ENCODE measurements at places on chromosomes 4 and X.

DNA sequence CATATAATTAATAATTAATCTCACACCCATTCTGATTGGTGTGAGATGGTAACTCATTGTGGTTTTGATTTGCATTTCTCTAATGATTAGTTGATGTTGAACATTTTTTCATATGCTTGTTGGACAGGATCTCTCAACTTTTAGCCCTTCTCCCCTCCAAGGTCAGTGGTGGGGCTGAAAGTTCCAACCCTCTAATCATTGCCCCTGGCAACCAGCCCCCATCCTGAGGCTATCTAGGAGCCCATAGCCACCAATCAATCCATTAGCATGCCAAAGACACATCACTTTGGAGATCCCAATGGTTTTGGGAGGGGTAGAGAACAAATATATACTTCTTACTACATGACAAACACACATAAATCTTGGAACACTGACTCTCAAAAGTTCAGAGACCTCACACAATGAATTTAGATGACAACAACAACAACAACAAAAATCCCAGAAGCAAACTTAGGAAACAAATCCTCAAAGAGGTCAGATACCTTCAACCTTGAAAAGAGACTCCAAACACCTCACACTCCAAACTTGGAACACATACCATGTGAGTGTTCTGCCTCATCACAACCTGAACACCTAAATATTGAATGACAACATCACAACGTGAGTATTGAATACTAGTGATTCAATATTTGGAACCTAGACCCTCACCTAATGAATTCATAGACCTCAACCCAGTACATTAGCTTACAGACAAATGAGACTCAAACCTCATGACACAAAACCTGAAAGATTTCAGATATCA, 19.0 kb upstream of the PAGE4 start:
- DNase-seq: no peak

- DNase-seq: peak; percentile 94
Measured at GRCh38 chr4:80184053-80184824, 13.1 kb upstream of the PRDM8 start.

DNA sequence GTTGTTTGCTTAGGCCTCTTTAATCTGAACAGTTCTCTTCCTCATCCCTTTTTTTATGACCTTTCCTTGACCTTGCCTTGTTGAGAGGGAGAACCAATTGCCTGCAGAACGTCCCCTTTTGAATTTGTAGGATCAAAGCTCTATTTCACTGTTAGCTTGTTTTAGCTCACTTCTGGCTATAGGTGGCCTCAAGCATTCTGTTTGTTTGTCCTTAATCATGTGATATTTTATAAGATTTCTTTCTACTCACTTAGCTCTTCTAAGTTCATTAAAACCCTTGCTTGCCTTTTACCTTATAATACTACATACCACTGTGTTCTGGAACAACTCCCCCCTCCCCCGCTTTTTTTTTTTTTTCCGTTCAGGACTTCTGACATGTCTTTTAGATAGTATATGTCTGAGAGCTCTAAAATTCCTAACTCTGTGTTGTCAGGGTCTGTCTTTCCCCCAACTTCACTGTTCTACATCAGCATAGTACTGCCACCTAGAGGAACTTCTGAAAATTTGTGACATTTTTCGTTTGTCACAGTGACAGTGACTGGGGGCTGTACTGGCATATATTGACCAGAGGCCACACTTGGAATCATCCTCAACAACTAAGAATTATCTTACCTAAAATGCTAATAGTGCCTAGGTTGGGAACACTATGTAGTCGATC, 128.5 kb downstream of the LARP7 start:
- no peak for DNase-seq

DNA sequence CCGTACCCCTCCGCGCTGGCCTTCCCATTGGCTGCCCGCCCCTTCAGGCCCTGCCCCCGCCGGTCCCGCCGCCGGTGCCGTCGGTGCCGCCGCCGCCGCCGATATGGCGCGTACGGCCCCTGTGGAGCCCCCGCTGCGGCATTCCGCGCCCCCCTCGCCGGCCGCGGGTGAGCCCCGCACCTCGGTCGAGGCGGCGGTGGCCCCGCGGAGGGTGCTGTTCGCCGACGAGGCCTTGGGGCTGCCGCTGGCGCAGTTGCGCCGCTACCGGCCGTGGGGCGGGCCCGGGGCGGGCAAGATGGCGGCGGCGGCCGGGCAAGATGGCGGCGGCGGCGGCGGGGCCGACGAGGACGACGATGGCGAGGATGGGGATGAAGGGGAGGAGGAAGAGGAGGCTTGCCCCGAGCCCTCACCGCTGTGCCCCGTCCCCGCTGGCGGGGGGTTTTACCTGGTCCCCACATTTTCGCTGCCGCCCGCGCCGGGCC, at the start of gene PPP1R3F:
PPP1R3F (plus strand) TSS at position 27 of the 482 bp plus-strand sequence; CDS start at position 104, 77 bp downstream.
- DNase-seq: no peak

- DNase-seq: no peak
Measured at GRCh38 chrX:115047181-115047580, 29.8 kb upstream of the IL13RA2 start.

GRCh38 chr4:189533603-189534002, 407.1 kb upstream of the FRG1 start:
- no peak for DNase-seq

GRCh38 chr4:128776794-128777216, 32.7 kb upstream of the JADE1 start:
- no peak for DNase-seq

GRCh38 chrX:13201605-13202219, 118.1 kb downstream of the ATXN3L start:
- DNase-seq: no peak

- DNase-seq: no peak
Measured at GRCh38 chrX:75096331-75096730, 59.8 kb downstream of the ABCB7 start.

GRCh38 chr4:174248407-174248806, 35.1 kb downstream of the FBXO8 start:
- DNase-seq: no peak

- DNase-seq: no peak
Measured at GRCh38 chr4:104493081-104493831, 1.4 kb downstream of the CXXC4 start.

DNA sequence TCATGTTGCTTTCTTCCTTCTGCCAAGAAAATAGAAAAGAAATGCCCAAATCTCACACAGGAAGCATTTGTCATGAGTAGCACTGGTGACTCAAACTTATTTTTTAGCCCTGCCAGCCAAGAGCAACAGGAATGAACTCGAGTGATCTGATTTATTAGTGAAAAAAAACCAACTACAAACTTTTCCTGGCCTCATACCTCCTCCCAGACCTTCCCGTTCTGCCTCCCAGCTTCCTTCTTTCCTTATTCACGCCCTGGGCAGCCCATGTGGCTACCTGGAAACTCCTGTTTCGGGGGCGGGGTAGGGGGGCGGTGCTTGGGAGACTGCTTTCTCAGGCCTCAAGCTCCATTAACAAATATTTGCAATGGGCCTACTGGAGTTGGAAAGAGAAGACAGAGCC, 178.5 kb downstream of the NHS start:
- no peak for DNase-seq

GRCh38 chrX:45485719-45486118, 285.0 kb upstream of the DIPK2B start:
- DNase-seq: no peak

- no peak for DNase-seq
Measured at GRCh38 chr4:172838943-172839342, 329.7 kb upstream of the GALNT7 start.

DNA sequence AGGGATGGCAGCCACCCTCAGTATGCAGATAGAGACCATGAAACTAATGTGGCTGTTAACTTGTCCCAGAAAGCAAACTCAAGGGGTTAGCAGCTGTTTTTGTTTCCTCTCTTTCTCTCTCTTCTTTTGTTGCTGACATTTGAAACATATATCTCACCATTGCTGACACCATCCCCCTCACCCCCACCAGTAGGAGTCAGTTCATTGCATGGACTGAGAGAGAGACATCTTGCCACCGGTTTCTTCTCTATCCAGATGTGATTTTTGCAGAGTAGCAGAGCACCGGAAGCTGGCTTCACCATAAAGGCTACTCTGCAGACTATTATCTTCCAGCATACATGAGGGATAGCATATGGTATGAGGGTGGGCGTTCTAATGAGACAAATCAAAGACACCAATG, 177.1 kb upstream of the FRG1 start:
- no peak for DNase-seq

DNA sequence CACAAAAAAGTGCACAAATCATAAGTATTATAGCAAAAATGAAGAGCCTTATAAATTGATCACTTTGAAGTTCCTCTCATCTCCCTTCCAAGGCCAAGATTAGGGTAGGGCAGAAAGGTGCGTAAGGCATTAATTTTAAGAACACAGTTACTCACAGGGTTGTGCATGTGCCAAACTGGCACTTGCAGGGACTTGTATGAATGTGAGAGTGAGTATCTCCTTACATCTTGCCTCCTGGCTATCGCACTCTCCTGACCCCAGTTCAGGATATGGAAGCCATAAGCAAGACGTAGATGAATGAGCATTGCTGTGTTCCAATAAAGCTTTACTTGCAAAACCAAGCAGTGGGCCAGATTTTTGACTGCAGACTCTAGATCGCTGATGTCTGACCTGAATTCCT, 510.1 kb upstream of the AADAT start:
- no peak for DNase-seq

- DNase-seq: no peak
Measured at GRCh38 chr4:148449921-148450320, 7.7 kb upstream of the NR3C2 start.

Measured in CD4-positive, alpha-beta T cell (primary cell).